ENCODE measurements at places on chromosomes 1 and 21. TPM values are rescaled to one million over a fixed set of nuclear protein-coding genes. Genes with fewer than 3 reads are reported as not detected.

DNA sequence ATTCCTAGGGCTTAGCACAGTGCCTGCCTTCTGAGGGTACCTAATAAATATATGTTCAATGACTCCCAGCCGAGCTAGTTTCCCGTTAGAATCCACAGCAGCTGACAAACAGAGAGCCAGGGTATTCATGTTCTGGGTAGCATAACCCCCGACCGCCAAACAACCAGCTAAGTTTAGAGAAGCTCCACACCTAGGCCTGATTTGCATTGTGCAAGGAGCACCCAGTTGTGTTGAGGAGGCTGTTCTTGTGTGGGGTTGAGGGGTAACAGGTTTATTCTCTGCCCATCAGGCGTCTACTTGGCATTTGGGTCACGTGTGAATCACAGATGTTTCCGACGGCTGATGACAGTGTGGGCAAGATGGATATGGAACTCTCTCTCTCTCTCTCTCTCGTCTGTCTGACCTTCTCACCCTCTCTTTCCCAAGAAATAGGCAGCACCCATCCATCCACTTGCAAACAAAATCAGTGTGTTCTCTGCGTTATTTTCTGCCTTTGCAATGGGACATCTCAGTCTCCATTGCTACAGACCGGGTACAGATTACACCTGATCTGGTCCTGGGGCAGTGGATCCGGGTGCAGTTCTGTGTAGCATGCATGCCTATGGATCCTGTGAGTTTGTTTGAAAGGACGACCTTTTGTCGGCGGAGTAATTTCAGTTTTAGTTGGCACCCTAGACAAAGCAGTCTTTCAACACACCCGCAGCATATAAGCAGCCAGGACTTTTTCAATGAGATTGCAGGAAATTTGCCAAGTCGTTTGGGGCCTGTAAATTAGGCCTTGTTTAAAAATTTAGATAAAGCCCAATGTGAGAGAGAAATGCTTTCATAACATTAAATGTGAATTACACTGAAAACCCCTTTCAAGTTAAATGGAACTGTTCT, 29.4 kb downstream of the KAZN start:
- no peak for DNase-seq

DNA sequence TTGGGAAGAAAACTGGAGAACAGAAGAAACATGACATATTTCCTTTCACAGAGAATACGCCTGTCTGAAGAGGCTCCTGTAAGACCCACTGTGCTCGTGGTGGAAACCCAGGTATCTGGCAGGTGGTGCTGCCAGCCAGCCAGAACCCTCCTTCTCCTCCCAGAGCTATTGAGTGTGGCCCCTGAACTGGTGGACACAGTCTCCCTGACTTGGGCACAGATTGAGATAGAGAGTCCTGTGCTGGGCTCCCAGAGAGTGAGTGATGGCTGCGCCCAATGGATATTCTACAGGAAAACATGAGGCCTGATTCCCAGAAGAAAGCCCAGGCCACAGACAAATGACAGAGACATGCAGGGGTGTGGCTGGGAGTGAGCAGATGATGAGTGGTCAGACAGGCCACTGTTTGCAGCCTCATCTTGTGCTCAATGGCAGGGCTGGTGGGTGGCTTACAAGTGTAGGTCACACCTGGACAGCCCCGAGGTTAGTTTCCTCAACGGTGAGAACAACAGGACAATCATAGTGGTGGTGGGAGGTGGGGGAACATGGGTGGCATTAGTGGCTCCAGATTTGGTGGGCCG, 127.9 kb downstream of the PTPRU start:
- no peak for DNase-seq

- no peak for DNase-seq
These were observed 24.6 kb downstream of the RAVER2 start for GRCh38 chr1:64769482-64769881.

- DNase-seq, result no peak
These were observed 90.1 kb upstream of the ZRANB2 start for GRCh38 chr1:71170925-71171324.

DNA sequence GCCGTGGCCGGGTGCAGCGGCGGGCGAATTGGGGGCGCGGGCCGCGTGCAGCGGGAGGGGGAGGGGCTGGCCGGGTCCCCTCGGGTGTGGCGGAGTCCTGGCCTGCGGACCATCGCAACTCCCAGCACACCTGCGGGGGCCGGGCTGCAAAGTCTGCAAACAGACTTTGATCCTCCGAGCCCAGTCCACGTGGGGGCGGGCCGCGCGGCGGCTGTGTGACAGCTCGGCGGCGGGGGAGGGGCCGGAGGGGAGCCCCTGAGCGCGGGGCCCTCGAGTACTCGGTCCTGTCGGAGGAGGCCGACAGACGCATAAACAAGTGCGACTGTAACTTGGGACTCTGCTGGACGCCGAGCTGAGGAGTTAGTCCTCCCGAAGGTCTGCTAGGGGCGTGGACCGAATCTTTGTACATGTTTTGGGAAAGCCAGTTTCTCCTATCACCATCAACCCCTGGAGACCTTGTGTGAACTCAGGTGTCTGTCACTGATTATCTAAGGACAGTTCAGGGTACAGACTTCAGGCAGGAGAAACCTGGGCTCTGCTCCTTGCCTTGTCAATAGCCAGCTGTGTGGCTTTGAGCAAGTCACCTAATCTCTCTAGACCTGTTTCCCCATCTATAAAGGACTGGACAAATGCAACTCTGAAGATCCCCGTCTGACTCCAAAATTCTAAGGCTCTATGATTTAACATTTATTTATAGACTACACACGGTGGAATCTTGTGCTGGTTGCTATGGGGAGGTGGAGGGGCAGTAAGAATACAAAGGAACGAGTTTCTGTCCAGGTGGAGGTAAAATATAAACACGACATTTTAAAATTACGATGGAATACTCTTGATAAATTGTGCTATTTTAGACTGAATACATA, 710 bp upstream of the SLC30A1 start:
- peak; percentile 74 for DNase-seq

DNA sequence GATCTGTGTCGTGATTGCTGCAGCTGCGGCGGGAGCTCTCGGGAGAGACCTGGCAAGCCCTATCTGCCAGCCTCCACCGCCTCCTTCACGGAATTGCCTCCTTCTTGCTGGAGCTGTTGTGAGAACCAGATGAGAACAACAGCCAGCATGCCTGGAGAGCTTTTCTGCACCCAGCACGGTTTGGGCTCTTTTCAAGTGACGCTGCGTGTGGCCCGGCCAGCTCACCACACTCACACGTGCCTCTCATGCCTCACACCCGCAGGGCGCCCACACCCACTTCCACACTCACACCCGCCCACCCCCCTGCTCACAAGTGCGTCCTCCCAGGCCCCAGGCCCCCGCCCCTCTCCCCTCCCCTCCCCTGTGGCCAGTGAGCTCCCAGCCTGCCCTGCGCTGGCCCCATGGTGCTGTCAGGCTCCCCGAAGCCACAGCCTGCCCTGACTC, 135.7 kb upstream of the RUNX3 start:
- peak; percentile 14 for DNase-seq

GRCh38 chr21:16587141-16587581, 857.4 kb downstream of the USP25 start:
- DNase-seq, result no peak

GRCh38 chr1:84164161-84164560, 20.1 kb downstream of the PRKACB start:
- DNase-seq, result no peak

- DNase-seq, result no peak
These were observed 21.2 kb downstream of the CRNN start for GRCh38 chr1:152392909-152393308.

- DNase-seq, result no peak
These were observed 3.7 kb downstream of the IRF6 start for GRCh38 chr1:209802117-209802779.

S100A8 gene
- total RNA-seq, result not detected

LCE3D gene
- total RNA-seq, result not detected

CHRNB2 gene
- 0.14 TPM for total RNA-seq

All from activated T-cell treated with anti-CD3 and anti-CD28 coated beads, Interleukin-2, amount 50 U/mL, for 4 hours (primary cell).